ENCODE measurements at places on chromosomes 5 and 9. TPM values are rescaled to one million over a fixed set of nuclear protein-coding genes. Genes with fewer than 3 reads are reported as not detected.

BAAT gene
- 0.53 TPM for total RNA-seq

DPYSL3 gene
- total RNA-seq: 110 TPM

SVEP1 gene
- 41.8 TPM for total RNA-seq

KCNV2 gene
- total RNA-seq: not detected

Data from ascending aorta (tissue), 2 donors.